Suppressor macrophage (primary cell): ENCODE measurements at places on chromosomes 3 and 15.

DNA sequence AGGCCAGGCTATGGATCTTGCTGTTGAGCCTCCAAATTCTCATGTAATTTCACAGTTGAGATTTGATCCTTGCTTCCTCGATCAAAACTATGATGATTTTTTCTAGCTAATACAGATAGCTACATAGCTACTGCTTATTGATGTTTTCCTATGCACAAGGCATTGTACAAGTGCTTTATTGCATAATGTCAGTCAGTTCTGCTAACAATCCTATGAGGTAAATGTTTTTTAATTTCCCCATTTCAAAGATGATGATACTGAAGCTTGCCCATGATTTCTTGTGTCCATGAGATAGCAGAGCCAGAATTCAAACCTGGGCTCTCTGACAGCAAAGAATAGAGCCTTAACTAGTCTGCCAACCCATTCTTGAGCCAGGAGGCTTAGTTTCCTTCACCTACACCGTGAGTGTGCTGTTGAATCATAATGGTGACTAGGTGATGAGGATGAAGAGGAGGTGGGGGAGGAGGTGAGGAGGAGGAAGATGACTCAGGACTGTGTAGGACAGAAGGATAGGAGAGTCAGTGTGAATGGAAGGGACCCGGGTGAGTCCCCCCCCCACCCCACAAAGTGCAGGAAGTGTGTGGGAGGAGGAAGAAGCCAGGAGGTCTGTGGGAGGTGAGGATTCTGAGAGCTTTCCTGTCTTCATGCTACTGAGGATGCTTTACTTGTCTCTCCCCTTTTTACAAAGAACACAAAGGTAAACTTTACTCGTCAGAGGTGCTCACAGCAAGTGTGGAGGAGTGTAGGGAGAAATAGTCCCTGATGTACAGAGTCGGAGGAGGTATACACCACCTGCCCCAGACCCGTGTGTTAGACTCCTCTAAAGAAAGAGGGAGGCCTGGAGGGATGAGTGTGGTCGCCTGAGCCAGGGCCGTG, 3.6 kb downstream of the TAGLN3 start:
- DNase-seq, result peak; percentile 55

DNA sequence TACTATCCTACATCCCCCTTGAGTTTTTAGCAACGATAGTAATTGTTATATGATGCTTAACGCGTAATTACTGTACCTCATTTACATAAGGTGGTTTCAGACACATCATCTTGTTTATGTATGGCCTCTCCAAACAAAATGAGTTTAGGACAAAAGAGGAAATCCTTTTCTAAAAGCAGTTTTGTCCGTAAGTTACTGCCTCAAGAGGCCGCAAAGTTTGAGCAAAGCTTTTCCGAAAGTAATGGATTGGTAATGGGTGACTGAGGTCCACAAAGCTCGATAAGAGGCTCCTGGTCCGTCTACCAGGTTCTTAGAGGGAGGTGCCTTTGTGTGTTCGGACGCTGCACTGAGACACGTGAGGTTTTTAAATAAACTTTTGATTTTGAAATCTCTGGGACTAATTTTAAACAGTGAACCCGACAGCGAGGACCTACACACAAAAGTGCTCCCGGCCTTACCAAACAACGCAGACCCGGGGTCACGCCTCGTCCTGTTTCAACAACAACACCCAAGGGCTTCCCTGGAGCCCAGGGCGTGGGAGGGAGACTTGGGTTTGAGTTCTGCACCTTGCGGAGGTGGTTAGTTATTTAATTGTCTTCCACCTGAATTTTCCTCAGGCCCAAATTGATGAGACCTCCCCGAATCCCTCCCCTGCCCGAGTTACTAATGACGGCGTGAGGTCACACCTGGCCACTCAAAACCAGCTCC, 456 bp upstream of the C15orf61 start:
- DNase-seq, result peak; percentile 70

GRCh38 chr15:68372291-68372811, 59.6 kb downstream of the ITGA11 start:
- peak; percentile 66 for DNase-seq

- DNase-seq, result no peak
These were observed 5.0 kb upstream of the SGO1 start for GRCh38 chr3:20190991-20191390.

DNA sequence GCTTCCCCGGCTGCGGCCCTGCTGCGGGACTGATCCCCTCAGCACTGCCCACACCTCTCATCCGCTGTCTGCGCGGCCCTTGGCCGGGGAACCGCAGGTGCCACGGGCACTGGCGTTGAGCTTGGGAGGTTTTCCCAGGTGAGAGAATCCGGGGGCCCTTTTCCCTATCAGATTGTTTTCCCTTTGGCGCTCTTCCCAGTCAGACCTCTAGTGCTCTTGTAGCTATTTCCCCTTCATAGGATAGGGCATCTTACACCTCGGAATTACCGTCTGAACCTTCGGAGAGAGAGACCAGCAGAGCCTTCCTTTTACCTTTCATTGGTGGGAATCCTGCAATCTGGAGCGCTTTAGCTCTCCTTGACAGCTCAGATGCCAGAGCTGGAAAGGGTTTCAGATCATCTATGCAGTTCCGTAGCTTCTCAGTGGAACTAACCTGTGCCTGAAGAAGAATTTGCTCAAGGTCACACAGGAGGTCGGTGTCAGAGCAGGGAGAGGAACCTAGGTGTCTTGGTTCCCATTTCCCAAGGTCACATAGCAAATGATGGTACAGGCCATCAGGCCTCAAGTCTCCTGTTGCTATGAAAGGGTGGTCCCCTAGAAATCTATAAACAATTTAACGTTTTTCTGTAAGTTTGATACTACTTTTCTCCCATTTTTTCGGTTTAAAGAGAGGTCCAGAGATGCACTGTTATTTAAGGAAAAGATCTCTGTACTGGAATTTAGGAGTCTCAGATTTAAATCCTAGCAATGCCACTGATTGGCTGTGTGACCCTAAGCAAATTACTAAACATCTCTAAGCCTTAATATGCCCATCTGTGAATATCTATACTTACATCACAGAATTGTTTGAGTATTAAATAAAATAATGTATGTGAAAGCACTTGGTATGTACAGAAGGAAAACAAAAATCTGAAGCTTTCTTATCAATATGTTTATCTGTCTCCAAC, 916 bp downstream of the IDH3A start:
- peak; percentile 5 for DNase-seq

- DNase-seq, result no peak
These were observed 156.2 kb downstream of the CLSTN2 start for GRCh38 chr3:140091143-140091542.

GRCh38 chr3:56173601-56174000, 294.7 kb downstream of the ERC2 start:
- DNase-seq, result no peak

- DNase-seq, result no peak
These were observed 106.7 kb downstream of the ZNF621 start for GRCh38 chr3:40631341-40631995.

GRCh38 chr3:98114264-98114663, 16.3 kb upstream of the OR5H1 start:
- no peak for DNase-seq

DNA sequence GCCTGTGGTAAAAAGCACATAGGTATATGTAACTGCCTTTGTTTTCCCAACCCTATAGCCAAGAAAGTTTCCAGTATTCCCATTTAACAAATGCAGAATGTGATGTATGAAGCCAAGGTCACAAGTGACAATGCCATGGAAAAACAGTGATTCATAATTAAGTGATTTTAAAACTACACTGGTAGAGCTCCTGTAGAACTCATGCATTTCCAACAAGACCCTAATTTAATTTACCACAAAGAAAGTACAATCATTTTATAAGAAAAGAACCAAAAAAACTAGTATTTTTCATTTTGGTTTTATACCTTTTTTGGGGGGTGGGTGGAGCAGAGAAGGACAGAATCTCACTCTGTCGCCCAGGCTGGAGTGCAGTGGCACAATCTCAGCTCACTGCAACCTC, 82.0 kb downstream of the STAG1 start:
- no peak for DNase-seq

DNA sequence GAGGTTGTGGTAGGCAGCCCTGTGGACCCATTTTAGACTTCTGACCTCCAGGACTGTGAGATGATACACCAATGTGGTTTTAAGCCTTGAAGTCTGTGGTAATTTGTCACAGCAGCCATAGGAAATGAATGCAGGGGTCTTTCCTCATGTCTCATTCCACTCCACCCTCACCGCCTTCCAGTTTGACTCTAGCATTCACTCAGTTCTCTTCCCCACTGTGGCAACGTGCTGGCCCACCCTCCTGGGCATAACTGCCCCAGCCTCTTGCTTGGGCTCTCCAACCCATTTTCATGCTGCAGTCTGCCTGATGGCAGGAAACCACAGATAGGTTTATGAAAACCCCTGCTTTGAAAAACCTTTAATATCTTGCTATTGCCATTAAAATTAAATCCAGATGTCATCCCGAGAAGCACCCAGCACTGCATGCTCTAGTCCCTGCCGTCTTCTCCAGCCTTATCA, 7.3 kb upstream of the TRNT1 start:
- DNase-seq, result no peak

- DNase-seq, result peak; percentile 95
These were observed 19.1 kb downstream of the ZNF710 start for GRCh38 chr15:90020021-90020735.

DNA sequence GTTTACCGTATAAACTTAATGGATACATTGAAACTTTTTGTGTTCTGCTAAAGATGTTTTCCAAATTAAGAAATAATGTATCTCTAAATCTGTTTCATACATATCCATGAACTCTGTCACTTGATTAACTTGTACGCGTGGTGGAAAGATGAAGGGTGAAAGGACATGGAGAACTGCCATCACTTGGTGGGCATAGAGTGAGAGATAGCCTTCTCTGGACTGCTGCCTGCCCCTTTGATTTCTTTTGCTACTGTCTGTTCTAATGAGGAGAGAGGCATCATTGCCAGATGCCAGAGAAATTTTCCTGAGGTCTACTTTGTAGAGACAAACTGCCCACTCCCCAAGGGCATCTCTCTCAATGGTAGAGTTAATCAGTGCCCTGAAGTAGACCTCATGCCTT, 120.5 kb downstream of the SLMAP start:
- DNase-seq, result no peak

- DNase-seq, result no peak
These were observed 12.4 kb downstream of the ACAA1 start for GRCh38 chr3:38124324-38125122.

DNA sequence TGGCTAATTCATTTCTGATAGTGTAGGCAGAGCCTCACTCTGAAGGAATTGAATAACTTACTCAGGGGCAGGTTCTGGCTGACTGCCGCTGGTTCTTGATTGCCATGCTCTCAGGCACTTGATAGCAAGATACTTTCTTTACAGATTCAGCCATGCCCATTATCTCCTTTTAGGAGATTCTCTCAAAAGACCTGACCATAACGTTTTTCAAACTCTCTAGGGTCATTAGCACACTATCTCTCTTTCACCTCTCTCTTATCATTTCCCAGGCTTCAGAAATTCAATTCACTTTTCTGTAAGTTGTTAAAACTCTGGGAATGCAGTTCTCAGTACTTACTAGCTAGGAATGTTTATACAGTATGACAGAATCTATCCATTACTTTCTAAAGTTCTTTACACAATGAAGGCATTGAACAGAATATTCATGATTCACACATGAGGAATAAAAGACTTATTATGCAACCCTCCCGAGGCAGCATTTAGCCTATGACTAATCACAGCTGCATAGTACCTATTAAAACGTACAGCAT, 850.3 kb upstream of the CADM2 start:
- no peak for DNase-seq

GRCh38 chr15:89375093-89376005, 40.7 kb upstream of the POLG start:
- DNase-seq, result no peak

GRCh38 chr3:153273767-153274435, 111.9 kb downstream of the RAP2B start:
- DNase-seq, result no peak

GRCh38 chr3:61595288-61595687, 33.9 kb downstream of the PTPRG start:
- no peak for DNase-seq

GRCh38 chr3:31596176-31596575, 63.5 kb downstream of the STT3B start:
- no peak for DNase-seq

DNA sequence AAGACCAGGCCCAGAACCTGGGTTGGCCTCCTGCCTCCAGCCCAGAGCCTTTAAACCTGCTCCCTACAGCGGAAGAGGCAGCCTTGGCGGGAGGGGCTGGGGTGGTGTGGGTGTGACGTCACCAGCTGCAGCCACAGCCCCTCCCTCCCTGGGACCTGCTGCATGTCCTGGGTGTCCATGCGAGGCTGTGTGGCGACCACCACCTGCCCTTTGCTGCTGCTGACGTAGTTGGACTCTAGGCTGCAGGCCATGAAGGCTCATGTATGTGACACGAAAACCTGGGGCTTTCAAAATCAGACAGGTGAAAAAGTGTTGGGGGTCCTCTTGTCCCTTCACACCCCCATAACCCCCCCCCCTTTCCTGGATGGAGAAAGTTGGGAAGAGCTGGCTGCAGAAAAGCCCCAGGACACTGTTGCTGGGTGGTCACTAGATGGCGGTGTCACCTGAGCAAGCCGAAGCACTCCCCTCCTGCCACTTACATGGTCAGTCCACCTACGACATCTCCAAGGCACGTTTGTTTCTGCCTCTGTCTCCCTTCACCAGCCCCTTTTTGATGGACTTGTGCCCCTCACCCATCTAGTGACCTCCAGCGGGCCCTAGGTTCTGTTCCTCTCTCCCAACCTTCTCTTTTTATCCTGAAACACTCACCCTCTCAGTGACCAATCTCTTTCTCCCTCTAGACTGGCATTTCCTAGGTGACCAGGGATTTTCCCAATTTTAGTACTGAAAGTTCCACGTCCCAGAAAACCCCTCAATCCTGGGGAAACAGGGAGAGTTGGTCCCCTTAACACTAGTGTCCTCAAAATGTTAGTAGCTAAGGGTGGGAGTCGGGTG, 35.2 kb downstream of the SLC6A20 start:
- peak; percentile 74 for DNase-seq

DNA sequence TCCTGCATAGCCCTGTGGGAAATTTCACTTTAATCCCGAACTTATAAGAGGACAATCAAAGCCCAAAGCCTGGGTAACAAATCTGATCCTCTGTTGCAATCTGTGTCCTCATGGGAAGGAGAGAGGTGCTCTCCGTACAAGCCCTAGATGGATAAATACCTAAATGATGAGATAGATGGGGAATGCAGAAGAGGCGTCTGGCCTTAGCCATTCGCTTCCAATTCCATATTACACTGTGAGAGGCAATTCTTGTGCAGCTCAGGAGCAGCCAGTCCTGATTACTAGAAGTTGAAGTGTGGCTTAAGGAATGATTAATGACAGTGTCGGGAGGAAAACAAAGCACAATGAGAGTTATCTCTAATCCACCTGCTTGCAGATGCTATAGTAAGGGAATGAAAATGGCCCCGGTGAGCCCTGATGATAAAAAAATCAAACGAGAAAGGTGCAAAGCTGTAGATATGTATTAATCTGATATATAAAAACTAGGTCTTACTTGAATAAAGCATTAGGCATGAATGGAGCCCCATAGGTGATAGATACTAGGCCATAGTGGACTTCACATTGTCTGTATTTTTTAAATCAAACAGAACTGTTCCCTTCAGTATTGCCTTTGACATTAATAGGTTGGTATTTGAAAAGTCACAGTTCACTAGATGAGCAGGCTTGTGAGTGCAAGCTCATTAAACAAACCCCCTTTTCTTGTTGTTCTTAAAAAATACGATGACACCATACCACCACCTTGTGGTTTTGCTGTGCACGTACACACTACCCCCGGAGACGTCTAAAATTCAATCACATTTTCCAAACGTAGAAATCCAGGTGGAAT, 54.2 kb upstream of the TMCO5A start:
- DNase-seq, result peak; percentile 48

- DNase-seq, result peak; percentile 40
These were observed 877 bp downstream of the NIT2 start for GRCh38 chr3:100335434-100335833.

- DNase-seq, result no peak
These were observed 125.4 kb upstream of the PLCL2 start for GRCh38 chr3:16759227-16759903.
